ENCODE measurements at places on chromosomes 11 and 22. TPM values are rescaled to one million over a fixed set of nuclear protein-coding genes. Genes with fewer than 3 reads are reported as not detected.

DNA sequence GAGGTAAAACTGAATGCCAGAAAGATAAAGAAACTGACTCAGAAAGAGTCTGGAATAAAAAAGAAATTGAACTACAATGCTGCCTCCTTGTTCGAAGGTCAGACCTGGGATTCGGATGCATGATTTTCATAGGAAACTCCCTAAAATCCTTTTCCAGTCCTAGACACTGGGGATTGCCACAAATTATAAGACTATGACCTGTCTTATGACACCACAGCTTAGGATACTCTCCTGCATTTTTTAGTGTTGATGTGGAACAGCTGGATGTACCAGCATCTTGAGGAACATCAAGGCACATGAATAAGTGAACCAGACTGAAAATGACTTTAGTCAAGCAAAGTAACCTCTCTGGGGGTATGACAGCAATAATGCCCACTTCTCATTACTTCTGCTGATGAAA lies 9.0 kb downstream of the KIRREL3 start:
- DNase-seq, result no peak

DNA sequence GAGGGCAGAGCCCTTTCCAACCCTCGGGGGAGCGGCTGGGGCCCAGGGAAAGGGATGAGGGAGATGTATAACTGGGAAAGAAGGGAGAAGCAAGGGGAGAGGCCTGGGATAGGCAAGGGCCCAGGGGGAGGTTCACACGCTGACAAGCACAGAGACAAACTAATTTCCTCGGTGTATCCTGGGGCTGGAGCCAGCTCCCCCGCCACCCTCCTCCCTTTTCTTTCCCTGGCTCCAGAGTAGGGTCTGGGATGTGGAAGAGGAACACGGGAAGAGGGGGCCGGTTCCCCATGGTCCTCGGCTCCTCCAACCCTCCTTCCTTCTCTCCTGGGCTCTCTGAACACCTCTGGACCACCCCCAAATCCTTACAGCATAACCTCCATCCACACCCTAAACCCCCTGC lies 6.9 kb downstream of the CLCF1 start:
- DNase-seq, result peak; percentile 51

- DNase-seq, result no peak
Measured at GRCh38 chr11:42025121-42025803, 565.8 kb upstream of the LRRC4C start.

Gene OR8D1
- not detected for polyA plus RNA-seq

- no peak for DNase-seq
Measured at GRCh38 chr11:5737670-5738392, 1.6 kb downstream of the OR56B1 start.

Gene RAB38
- polyA plus RNA-seq, result 8.1 TPM

Gene OR8B4
- polyA plus RNA-seq, result not detected

GRCh38 chr22:49015993-49016908 lies 811.4 kb downstream of the BRD1 start:
- no peak for DNase-seq

- no peak for DNase-seq
Measured at GRCh38 chr11:17396598-17397310, 8.3 kb upstream of the KCNJ11 start.

Gene MPEG1
- 2.6 TPM for polyA plus RNA-seq

GRCh38 chr11:119615003-119615881 lies 113.8 kb downstream of the NECTIN1 start:
- no peak for DNase-seq

- DNase-seq, result no peak
Measured at GRCh38 chr11:502288-503178, 4.5 kb downstream of the RNH1 start.

DNA sequence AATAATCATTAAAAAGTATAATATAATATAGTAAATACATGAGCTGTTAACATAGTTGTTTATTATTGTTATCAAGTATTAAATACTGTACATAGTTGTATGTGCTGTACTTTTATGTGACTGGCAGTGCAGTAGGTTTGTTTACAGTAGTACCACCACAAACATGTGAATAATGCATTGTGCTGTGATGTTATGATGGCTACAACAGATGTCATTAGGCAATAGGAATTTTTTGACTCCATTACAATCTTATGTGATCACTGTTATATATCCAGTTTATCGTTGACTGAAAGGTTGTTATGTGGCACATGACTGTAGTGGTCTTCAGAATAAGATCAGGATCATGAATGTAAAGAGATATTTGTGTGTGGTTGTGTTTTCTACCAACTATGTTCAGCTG lies 577.8 kb downstream of the JRKL start:
- no peak for DNase-seq

DNA sequence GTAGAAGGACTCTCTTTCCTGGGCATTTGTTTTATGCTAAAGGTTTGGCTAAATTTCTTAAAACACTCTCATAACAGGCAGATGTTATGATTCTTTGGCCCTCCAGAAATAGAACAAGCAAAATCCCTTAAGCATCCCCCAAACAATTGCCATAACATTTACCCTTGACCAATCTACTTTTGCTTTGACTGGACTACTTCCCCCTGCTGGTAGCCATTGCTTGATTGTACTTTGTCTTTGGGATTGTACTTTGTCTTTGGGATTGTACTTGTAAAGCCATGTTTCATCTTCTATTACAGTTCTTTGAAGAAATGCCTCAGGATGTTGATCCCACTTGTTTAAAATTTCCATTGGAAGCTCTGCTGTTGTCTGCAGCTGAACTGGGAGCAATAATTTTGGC lies 53.3 kb upstream of the GLYAT start:
- DNase-seq, result no peak

- DNase-seq, result peak; percentile 91
Measured at GRCh38 chr11:4626207-4627099, 10.8 kb upstream of the OR51D1 start.

- DNase-seq, result no peak
Measured at GRCh38 chr22:40436505-40437431, 66.4 kb downstream of the SGSM3 start.

DNA sequence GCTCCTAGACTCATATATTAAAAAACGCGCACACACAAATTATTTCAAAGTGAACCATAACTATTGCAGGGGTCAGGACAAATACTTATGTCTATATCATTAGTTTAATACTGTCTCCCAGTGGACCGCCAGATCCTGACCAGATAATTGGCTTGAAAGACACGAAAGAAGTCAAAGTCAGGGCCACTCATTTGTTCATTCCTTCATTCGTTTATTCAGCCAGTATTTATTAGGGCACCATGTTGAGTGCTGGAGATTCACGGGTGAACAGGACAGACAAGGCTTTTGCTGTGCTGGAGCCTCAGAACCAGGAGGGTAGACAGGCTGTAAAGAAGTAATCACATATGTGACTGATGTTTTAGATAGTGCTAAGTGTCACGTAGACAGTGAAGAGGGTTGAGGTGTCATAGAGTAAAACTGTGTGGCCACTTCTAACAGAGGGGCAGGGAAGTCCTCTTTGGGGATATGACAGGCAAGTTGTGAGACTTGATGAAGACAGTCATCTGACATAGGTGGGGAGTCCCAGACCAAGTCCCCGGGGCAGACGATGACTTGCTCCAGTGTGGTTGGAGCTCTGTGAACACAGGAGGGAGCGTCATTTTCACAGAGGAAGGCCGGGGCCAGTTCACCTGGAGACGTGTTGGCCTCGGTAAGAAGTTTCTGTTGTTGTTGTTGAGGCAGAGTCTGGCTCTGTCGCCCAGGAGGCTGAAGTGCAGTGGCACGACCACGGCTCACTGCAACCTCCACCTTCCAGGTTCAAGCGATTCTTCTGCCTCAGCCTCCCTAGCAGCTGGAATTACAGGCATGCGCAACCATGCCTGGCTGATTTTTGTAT lies 25.9 kb downstream of the RBX1 start:
- no peak for DNase-seq

GRCh38 chr11:103652013-103652412 lies 384.4 kb upstream of the DDI1 start:
- DNase-seq, result no peak

DNA sequence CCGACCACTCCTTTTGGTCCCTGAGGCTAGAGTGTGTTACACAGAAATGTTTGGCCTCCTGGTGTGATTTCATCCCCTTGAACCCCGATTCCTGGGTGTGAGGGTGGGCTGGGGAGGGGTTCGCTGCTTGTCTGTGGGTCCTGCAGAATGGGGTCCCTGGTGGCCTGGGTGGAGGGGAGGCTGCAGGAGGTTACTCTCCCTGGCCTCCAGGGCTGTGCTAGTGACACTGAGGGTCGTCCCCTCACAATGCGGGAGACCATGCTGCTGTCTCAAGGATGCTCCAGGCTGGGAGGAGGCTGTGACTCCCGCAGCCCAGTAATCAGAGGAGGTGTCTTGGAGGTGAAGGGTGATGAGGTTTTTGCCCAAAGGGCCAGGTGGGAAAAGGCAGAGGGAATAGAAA lies 17.0 kb upstream of the OMP start:
- DNase-seq, result no peak

Gene BDNF
- polyA plus RNA-seq, result 0.19 TPM

DNA sequence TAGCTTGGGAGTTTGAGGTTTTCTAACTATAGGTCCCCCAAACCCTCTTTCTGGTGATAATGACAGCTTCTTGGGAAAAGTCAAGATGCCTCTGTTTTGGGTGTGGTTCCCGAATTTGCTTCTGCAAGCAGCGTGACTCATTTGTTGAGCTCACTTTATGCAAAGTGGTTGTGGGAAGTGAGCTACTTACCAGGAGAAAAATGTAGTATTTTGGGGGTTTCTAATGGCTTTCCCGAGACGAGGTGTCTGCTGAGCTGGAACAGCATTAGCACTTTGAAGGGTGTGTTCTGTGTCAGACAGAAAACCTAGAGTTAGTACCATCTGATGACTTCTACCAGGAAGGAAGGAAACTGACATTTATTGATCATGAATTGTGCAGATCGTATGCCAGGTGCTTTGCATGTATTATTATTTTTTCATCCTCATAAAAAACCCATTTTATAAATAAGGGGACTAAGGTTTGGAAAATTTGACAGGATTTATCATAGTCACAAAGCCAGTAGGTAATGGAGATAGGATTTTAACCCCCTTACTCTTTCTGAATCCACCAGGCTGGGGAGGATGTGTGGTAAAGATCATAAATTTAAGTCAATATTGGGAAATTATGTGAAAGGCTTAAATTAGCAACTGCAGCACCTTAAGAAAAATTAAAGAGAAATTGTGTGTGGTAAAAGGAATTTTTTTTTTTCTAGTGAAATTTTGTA lies 108.8 kb upstream of the CD44 start:
- no peak for DNase-seq

DNA sequence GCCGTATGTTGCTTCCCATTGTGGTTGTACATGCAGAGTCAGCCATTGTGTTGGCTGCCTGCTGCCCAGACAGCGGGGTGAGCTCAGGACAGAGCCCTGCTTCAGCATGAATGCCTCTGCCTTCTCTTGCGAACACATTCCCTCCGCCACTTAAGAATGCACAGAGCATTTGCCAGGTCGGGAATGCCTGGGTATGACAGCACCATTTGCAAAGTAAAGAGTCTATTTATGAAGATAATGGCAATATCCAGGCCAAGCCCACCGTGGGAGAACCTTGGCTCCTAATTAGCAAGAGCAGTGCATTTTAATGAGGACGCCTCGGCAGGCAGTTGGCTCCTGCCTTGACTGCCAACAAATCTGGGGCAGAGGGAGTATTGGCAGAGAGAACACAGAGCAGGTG lies 62.5 kb upstream of the SORL1 start:
- DNase-seq, result no peak

DNA sequence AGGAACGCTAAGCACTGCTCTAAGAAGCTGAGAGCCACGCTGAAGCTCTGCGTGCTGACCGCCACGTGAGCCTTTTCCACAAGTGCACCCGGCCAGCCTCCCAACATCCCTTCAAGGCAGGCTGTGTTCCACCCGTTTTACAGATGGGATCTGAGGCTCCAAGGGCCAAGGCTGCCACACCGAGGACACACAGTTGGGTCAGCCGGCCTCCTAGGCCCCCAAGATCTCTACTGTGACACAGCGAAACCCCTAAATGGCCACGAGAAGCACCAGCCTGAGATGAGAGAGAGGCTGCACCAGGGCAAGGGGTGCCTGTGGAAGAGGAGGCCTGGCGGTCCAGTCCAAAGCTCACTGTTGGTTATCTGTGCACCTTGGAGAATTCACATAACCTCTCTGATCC lies 11.8 kb upstream of the CD5 start:
- no peak for DNase-seq

DNA sequence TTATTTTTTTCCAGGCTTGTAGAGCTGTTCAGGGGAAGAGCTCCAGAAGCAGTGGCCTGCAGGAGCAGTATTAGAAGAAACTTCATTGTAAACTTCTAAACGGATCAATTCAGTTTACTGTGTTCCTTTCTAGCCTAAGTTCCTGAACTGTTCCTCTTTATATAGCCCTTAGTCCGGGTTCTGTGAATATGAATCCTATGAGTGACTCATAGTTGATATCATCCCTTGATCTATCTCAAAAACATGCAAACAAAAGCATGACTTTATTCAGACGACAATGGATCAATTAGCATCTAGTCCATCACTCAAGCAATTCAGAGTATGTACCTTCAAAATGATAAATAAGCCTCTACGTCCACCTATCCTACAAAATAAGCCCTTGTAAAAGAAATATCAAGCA lies at the start of gene MMP12:
Gene MMP12 (minus strand): TSS at position 131 of the 400 bp plus-strand sequence. CDS start 45 bp downstream, at position 86.
- DNase-seq, result no peak
